ENCODE measurements at places on chromosomes 7 and 10. TPM values are rescaled to one million over a fixed set of nuclear protein-coding genes. Genes with fewer than 3 reads are reported as not detected.

DNA sequence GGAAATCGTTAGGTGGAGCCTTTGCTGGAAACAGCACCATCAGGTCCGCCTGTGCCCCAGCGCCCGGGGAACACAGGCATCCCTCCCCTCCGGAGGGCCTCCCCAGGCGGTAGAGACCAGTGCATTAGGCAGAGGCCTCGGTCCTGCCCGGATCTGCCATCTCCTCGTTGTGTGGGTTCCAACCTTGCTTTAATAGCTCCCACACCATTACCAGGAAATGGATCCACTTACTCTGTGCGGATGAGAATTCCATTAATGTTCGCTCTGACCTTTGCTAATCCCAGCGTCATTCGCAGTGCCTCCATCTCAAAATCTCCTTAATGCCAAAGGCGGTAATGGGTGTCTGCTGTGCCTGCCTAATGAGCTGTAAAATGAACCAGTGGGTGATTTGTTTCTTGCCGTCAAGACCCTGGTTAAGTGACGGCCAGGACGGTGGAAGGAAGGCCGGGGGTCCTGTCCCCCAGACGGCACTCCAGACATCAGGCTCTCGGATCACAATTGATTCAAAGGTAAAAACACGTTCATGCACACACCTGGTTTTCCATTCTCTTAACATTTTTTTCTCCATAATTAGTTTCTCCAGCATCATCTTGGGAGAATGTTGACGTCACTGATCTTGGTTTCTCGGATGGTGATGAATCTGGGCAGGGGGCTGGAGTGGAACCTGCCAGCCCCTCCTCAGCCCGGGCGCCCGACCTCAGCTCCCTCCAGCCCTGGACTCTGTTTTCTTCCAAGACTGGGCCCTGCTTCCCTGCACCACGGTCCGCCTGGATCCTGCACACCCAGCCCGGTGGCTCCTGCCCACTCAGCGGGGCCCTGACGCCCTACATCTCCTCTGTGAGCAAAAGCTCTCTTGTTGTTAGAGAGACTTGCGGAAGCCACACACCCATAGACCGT, 22.8 kb upstream of the FAM20C start:
- no peak for DNase-seq

DNA sequence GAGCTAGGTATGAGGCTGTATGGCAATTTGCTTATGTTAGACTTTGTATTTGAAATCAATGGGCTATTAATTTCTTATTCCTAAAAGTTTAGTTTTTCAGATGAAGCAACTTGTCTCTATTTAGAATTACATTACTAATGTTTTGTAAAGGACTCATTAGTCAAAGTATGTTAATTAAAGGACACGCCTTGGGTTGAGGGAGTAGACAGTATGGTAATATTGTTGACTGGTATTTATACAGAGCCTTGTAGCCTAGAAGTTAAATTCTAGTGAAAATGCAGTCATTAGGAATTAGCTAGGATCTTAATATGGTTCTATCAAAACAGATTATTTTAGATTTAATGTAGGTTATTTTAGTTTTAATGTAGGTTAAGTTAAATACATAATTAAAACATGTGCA, 6.2 kb downstream of the CDK14 start:
- DNase-seq: no peak

- peak; percentile 63 for DNase-seq
Observed at GRCh38 chr10:5583525-5584175, 58.9 kb downstream of the CALML3 start.

DNA sequence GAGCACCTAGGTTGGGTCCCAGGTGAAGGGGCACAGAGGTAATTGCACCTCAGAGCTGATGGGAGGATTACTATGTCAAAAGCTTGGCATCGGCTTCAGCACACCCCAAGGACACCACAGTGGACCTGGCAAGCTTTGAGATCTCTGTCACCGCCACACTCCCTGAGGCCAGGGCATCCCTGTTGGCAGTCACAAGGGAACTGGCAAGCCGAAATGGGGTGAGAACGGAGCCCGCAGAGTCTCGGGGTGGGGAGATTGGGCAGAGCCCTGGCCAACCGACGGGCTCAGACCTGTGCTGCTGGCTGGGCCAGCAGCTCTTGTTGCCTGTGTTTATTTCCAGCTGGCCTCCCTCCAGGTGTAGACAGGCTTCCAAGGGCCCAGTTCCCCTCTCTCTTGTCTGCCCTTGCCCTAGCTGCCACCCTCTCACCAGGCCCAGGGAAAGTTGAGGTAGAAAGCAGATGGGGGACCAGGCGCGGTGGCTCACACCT, 2.5 kb downstream of the HSPB1 start:
- DNase-seq: no peak

EPDR1 gene
- total RNA-seq: 6.3 TPM

MPP7 gene
- total RNA-seq: 7.7 TPM

HUS1 gene
- total RNA-seq: 31.1 TPM

ZP3 gene
- total RNA-seq: 3.3 TPM

- no peak for DNase-seq
Observed at GRCh38 chr7:134071355-134072331, 55.5 kb upstream of the LRGUK start.

DCLRE1A gene
- total RNA-seq: 11.3 TPM

CDHR3 gene
- 19.1 TPM for total RNA-seq

CCM2 gene
- total RNA-seq: 30.7 TPM

GRCh38 chr10:104260775-104261115, 6.1 kb downstream of the GSTO1 start:
- no peak for DNase-seq

DNA sequence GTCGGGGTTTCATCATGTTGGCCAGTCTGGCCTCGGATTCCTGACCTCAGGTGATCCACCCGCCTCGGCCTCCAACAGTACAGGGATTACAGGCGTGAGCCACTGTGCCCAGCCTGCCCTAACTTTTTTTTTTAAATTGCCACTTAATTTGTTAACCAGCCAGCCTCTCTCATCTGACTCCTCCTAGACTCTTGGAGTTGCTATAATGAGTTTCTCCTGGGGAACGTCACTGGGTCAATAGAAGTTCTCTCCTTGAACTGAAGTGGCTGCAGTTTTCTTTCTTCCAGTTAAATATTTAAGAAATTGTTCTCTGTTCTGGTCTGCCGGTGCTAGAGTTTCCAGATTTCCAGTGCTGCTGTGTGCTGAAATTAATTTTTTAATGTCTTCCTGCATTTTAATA, 27.6 kb downstream of the NEUROD6 start:
- no peak for DNase-seq

OR9A2 gene
- not detected for total RNA-seq

GRCh38 chr7:55130395-55131141, 111.8 kb downstream of the EGFR start:
- DNase-seq: no peak

- no peak for DNase-seq
Observed at GRCh38 chr7:107089627-107090026, 45.1 kb downstream of the PRKAR2B start.

DNA sequence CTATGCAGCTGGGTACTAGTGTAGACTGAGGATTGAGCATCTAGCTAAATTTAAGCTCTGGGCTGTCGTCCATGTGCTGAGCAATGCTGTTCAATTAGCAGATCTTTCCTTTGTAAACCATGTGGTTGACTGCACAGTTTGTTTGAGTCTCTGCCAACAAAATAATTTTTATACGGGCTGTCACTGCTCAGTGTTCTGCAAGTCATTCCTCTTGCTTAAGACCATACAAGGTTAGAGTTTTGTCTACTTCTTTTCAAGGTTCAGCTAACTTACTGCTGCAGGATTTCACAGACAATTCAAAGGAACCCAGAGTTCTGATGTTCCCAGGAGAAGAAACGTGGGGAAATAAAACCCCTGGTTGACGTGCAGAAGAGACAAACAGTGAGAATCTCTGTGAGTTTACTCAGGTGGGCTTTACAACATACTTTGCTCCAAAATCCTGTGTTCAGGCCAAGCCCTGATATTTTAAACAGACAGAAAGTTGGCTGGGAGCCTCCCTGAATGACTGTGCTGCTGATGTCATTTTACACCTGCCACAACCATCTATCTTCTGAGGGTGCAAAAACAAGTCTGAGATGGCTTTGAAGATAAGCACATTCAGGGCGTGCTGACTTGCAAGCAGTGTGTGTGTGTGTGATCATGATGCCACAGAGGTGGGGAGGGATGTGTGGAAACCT, 177.1 kb upstream of the SVIL start:
- DNase-seq: no peak

DNA sequence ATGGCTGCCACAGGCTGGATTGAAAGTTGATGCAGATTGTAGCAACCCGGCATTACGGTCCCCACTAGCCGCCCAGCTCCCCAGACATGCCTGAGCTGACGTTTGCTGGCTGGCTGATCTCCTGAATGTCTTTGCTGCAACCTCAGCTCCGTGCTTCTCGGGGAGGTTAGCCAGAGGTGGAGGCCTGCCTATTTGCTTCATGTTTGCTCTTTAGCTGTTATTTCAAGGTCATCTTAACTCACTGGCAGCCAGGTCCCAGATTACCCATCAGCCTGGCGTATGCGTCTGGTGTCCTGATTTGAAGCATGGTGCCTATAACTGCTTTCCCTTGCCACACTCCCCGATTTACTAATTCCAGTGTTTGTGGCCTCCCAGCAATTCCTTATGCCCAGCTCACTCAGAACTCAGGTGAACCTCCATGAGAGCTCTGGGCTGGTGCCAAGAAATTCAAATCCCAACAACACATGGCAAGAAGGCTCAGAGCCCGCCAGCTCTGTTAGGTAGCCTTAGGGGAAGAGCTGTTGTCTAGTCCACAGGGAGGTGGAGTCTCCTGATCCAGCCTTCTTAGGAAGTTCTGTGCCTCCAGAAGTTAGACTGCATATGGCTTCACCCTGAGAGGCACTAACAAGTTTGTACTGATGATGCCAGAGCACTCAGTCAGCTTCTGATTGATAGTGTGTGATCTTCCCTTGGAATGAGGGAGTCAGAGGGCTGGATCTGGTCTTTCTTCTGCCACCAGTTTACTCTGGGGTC, 69.7 kb upstream of the EXOC4 start:
- no peak for DNase-seq

CFAP58 gene
- total RNA-seq: 0.92 TPM

DNA sequence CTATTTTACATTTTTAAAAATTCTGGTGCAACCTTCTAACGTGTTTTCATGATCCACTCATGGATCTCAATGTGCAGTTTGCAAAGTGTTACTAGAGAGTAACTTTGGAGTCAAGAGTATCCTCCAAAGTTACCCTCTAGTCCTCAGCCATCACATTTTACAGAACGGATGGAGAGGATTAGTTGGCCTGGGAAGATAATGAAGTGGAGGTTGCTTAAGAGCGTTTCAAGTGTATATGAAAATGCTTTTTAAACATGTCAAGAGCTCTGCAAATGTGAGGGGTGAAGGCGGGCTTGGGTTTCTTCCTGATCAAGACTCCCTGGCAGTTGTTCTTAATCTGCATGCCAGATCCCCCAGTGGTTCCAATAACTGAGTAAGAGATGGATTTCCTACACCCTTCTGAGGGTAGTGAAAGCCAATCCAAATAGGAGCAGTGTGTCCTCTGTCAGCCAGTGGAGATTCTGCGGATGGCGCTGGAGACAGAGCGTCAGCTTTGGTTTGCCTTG, 299.4 kb upstream of the NPVF start:
- no peak for DNase-seq

GRCh38 chr7:141221007-141221612, 147.2 kb downstream of the TMEM178B start:
- no peak for DNase-seq

DNA sequence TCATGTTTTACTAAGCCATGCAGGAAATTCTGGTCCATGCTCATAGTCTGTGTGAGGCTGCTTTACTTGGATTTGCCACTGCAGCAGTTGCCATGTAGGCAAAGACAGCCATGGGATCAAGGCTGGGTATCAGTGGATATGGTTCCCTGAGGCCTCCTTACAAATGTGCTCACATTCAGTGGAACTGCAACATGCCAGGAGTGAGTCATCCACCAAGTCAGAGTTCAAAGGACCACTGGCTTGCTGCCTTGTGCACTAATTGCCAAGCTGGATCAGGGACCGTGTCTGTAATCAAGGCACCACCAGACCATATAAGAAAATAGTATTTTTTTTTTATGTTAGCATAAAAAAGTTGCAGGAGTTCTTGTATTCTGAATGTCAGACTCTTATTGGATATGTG, 101.0 kb downstream of the CDCA7L start:
- DNase-seq: no peak

PVRIG gene
- 0.55 TPM for total RNA-seq

DNA sequence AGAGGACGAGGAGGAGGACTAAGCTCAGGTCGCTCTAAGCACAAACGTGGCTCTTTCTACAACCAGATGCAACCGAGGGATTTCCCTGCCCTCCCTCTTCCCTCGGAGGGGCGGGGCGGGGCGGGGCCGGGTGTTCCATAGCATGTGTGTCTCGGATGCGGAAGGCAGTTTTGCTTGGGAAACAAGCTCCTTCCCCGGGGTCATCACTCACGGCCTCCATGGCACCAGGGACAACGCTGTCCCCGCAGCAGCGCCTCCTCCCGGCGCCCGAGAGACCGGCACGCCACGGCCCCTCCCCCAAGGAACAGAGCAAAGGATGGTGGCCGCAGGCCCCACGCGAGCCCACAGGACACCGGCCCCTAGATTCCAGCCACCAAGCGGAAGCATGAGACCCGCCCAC, 110.5 kb downstream of the PAXIP1 start:
- DNase-seq: no peak

DNA sequence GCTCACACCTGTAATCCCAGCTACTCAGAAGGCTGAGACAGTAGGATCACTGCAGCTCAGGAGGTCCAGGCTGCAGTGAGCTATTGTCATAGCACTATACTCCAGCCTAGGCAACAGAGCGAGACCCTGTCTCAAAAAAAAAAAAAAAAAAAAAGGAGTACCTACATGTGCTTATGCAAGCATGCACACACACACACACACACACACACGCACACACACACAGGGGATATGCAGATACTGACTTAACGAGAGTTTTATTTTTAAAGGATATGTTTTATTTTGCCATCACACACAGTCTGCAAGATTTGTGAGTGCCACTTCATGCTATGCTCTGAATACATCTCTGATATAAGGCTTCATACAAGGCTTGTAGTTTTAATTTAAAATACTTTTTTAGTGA, 479.3 kb downstream of the NEBL start:
- DNase-seq: no peak

DNA sequence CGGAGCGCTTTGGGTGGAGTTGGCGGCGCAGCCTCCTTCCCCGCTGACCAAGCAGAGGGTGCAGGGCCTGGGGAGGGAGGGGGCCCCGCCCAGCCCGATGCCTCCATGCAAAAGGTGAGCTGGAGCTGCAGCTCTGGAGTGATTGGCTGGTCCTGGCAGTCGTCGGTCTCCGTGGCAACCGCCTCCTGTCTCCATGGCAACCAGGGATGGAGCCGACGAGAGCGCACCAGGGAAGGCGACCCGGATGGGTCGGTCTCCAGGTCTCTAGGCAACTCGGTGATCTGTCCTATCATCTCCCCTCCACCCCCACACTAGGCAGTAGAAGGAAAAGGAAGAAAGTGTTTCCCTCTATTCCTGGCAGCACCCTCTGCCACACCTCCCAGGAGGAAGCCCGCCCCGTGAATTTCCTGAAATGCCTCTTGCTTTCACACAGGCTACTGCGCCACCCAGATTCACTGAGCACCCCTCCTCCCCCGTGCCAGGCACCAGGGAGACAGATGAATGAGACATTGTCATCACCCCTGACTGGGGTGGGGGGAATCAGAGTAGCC, 647 bp upstream of the NACAD start:
- DNase-seq: peak; percentile 95
